RPMI7951 (cell line): ENCODE measurements at places on chromosomes 5 and 9. TPM values are rescaled to one million over a fixed set of nuclear protein-coding genes. Genes with fewer than 3 reads are reported as not detected.

DNA sequence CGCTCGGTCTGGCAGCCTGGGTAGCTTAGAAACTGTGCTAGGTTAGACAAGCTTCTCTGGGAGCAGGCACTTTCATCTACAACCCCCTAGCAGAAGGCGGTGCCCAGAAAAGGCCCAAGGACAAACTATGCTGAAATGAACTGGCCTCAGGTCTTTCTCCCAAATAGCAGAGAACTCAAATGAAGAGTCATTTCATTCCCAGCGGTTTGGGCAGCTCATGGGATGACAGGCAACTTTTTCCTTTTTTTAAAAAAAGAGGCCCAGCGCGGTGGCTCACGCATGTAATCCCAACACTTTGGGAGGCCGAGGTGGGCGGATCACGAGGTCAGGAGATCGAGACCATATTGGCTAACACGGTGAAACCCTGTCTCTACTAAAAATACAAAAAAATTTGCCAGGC lies 2.5 kb downstream of the RAPGEF1 start:
- no peak for DNase-seq

The RANBP3L gene
- total RNA-seq: 2.6 and 3.3 TPM in 2 replicates

- no peak for DNase-seq
Measured at GRCh38 chr9:899440-900184, 58.1 kb downstream of the DMRT1 start.

The CARTPT gene
- total RNA-seq: not detected in 2 replicates

The BAAT gene
- total RNA-seq: not detected in 2 replicates

DNA sequence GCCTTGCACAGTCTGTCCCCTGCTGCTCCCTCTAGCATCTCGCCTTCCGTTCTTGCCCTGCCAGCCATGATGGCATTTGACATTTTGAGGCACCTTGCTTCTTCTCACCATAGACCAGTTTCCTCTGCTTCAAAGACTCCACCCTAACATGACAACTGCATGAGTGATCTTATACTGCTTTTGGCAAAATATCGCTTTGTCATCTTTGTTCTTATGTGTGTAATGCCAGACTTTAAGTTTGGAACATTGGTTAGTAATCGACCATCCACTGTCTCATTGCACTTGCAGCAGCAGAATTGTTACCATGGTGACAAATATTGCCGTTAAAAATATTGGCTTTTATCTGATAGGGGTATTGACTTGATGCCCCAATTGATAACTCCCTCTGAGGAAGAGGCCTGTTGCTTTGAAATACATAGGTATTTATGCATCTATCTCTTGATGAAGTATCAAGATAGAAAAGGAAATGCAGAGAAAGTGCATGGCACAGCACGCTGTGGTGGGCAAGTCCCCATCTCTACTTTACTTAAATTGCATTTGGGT lies 6.8 kb downstream of the GARIN3 start:
- no peak for DNase-seq

DNA sequence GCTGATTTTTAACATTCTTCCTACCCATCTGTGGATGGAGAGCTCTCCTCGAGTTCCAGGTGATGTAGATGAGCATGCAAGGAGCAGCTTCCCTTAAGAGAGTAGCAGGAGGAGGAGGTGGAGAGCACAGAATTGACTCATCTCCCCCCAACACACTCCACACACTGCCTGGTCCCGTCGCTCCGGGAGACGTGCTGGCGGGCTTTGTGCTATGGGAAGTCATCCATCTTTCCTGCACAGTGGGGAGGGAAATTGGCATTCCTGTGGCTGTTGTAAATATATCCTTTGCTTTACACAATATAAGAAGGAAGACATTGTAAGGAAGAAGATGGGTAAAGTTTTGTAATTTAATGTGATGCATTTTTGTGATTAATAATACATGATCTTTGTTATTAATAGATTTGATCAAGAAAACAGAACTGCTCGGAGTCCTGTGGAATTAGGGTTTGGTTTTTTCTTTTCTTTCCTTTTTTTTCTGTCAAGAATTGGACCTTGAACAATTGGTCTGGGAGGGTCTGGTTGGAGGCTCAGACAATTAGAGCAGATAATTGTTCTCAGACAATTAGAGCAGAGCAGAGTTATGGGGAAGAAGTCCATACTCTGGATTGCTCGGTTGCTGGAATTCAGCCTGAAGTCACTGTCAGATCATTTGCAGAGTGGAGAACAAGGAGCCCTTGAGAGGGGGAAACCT lies 297.8 kb downstream of the GADD45G start:
- no peak for DNase-seq

GRCh38 chr5:30804739-30805505 lies 388.6 kb upstream of the CDH6 start:
- no peak for DNase-seq

GRCh38 chr5:17167171-17167891 lies 50.1 kb upstream of the BASP1 start:
- peak; percentile 8 for DNase-seq

DNA sequence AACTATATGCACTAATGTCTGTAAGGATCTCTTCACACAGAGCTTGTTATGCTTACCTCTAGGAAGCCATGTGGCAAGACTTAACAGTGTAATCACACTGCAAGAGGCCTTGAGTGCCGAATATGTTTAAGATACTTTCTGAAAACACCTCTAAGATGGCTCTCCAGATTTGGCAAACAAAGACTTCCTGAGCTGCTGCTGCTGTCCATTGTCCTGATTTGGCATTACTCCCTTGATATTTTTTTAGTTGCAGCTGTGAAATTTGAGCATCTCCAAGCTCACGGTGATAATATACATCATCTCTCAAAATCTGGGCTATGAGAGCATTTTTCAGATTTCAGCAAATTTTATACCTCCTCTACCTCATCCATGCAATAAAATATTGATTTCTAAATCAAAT lies 384.5 kb upstream of the CDH6 start:
- DNase-seq: no peak

The DBH gene
- not detected in 2 replicates for total RNA-seq

The PCDHB2 gene
- 0.88 and 0.96 TPM in 2 replicates for total RNA-seq
